ENCODE measurements at places on chromosomes 12 and 14. TPM values are rescaled to one million over a fixed set of nuclear protein-coding genes. Genes with fewer than 3 reads are reported as not detected.

The OVCH1 gene
- not detected for total RNA-seq

The CACNA1C gene
- total RNA-seq, result 0.08 TPM

The OR11G2 gene
- not detected for total RNA-seq

The NUP37 gene
- 9.6 TPM for total RNA-seq

The RNF212B gene
- total RNA-seq, result not detected

The GPR137C gene
- 0.08 TPM for total RNA-seq

The NGDN gene
- 146 TPM for total RNA-seq

The GDF11 gene
- 4.4 TPM for total RNA-seq

The DTX1 gene
- total RNA-seq, result 14.0 TPM

The ASCL1 gene
- total RNA-seq, result not detected

The ADCK1 gene
- total RNA-seq, result 8.7 TPM

The TMEM30B gene
- 8.9 TPM for total RNA-seq

The FGF6 gene
- total RNA-seq, result not detected

The KRT75 gene
- not detected for total RNA-seq

The IFNG-AS1 gene
- total RNA-seq, result 1.1 TPM

The GLIPR1L1 gene
- not detected for total RNA-seq

The TGM1 gene
- total RNA-seq, result 3.5 TPM

The MANSC1 gene
- 0.33 TPM for total RNA-seq

The RND1 gene
- total RNA-seq, result 4.8 TPM

The SFSWAP gene
- total RNA-seq, result 88.7 TPM
